K562 (cell line): ENCODE measurements at places on chromosomes 16 and 17. TPM values are rescaled to one million over a fixed set of nuclear protein-coding genes. Genes with fewer than 3 reads are reported as not detected.

GRCh38 chr16:89090182-89090630 lies 3.4 kb upstream of the ACSF3 start:
- H3K27ac ChIP-seq = no peak overlapping the region
- H3K4me1 ChIP-seq = peaks cover 58% of the 10 kb centered on the region
- no peak overlapping the region for H3K4me3 ChIP-seq

GRCh38 chr17:48577330-48577945 lies 712 bp downstream of the HOXB4 start:
- peaks cover 39% of the 10 kb centered on the region; the same call in 2 of the 3 replicates for H3K36me3 ChIP-seq
- peak; percentile 69 for DNase-seq
- peak overlapping the region; percentile 95 for H3K27ac ChIP-seq
- H3K4me3 ChIP-seq = peak overlapping the region; percentile 71

- no peak overlapping the region for H3K27ac ChIP-seq
- peak; percentile 70 for DNase-seq
- H3K4me3 ChIP-seq = no peak overlapping the region
These were observed 82.5 kb downstream of the ZDHHC7 start for GRCh38 chr16:84928679-84929420.

DNA sequence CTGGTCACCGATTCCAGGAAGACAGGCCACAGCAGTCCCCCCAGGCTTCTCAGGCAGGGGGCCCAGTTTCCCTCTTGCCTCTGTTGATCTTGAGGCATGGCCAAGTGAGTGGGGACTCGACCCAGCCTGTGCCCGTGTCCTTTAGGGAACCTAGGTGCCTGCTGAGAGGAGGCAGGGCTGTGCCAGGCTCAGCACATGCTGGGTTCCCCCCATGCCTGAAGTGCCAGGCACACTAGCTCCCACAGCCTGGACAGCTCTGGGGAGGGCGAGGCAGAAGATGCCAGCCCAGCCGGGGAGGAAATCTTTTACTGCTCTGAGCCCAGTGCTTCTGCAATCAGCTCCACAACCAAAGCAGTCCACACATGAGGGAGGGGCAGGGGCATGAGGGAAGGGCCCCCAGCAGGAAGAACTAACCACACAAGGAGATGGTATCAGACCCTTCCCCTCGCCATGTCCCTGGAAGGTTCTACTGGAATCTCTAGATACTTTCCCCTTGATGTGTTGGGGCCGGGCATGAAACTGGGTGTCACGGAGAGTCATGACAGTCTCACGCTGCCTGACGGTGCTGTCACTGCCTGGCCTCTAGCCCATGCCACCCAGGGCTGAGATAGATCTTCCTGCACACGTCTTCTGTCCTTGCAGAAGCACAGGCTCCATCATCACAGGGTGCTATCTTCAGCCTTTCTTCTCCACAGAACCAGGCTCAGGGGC lies 25.5 kb downstream of the MYO18A start:
- DNase-seq = no peak
- no peaks in the 10 kb centered on the region for H3K27me3 ChIP-seq
- H3K36me3 ChIP-seq = peaks cover 21% of the 10 kb centered on the region; the same call in 2 of the 3 replicates
- H3K4me1 ChIP-seq = peaks cover 47% of the 10 kb centered on the region
- H3K27ac ChIP-seq = peak overlapping the region; percentile 70

DNA sequence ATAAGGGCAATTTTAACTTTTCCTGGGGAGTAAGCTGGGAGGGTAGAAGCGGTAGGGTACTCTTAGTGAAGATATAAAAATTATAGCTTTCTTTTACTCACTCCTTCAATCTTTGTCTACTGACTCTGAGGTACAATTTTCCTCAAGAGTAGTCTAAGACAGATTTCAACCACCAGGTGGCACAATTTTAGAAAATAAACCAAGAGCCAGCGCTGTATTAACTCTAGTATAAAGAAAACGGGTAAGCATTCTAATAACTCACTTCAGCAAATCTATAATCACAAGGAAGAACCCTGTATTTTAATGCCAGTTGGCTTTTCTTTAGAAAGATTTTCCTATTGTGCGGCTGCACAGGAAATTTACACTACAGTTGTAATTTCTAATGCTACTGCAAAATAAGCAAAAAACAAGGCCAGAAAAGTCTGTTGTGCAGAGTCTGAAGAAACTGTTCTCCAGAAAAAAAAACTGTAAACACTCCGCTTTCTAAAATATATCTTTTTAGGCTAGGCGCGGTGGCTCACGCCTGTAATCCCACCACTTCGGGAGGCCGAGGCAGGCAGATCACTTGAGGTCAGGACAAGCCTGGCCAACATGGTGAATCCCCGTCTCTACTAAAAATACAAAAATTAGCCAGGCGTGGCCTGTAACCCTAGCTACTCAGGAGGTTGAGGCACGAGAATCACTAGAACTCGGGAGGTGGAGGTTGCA lies 1.9 kb downstream of the CMC2 start:
- peak overlapping the region; percentile 100 for H3K27ac ChIP-seq
- no peak for DNase-seq
- no peaks in the 10 kb centered on the region for H3K27me3 ChIP-seq
- H3K4me3 ChIP-seq = peak overlapping the region; percentile 82
- peaks cover 30% of the 10 kb centered on the region for H3K4me1 ChIP-seq
- peaks cover 22% of the 10 kb centered on the region for H3K36me3 ChIP-seq

ASPHD1 gene
- total RNA-seq = 0.18 and 0.22 TPM in 2 replicates
